ENCODE measurements at places on chromosomes 1 and 21.

DNA sequence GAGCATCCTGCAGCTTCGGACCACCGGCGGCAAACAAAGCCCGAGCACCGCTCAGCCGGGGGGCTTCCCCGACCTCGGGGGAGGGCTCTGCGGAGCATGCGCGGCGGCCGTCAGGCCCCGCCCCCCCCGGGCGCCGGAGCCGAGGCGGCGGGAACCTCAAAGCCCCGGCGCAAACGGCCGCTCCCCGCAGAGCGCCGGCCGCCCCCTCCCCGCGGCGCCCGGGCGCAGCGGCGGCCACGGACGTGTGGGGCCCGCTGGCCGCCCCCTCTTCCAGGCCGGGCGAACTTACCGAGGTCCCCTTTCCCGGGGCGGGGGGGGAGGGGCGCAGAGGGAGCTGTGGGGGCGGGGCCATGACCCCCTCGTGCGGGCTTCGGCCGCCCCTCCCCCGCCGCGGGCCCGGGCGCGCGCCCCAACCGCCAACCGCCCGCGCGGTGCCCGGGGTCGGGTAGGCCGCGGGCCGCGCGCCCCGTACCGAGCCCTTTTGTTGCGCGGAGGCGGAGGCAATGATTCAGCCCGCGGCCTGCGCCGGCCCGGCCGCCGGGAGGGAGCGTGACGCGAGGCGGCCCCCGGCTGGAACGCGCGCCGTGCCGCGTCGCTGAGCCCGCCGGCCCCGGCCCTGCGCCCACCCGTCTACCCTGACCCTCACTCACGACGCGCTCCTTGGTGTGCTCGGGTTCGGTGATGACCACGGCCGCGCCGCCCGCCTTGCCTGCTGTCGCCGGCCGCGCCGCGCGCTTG is 1.7 kb downstream of the RCC2 start:
- DNase-seq: no peak

DNA sequence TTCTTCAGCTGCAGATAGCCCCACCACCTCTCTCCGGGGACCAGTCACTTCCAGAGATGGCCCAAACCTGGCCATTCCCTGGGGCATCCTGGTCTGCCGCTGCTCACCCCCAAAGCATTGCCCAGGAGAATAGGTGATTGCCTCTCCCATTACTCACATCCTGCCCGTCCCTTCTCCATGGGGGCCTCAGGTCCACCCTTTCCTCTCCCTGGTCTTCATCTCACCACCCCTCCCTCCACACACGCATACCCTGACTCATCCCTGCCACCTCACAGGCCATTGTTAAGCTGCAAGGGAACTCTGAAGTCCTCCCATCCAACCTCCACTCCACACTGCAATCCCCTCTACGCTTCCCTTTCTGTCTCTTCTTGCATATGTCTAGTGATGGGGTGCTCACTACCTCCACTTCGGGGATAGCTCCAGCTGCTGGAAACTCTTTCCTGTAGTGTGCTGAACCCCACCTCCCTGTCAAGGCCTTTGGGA is at the start of gene PLEKHG5:
Gene PLEKHG5, minus strand, starts transcription at position 188 of the 483 bp plus-strand sequence. CDS start 14,096 bp downstream, outside the sequence.
- no peak for DNase-seq

DNA sequence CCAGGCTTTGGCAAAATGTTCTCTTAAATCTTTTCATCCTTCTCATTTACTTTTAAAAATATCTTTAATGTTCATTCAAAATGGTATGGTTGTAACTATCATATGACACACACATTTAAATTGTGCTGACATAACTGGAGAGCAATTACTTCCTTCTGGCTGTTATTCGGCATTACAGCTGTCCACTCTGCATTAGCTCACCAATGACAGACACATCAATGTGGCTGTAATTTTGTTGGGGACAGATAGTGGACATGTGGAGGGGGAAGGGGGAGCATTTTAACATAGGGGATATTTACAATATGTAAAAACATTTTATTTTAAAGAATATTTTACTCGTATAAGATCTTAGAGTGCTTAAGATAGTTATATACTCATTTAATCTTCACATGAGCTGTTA is 319.8 kb downstream of the HMCN1 start:
- no peak for DNase-seq

- no peak for DNase-seq
Observed at GRCh38 chr1:60952612-60953111, 129.7 kb upstream of the NFIA start.

- no peak for DNase-seq
Observed at GRCh38 chr1:247411621-247412327, 4.2 kb upstream of the NLRP3 start.

Data from stimulated activated CD8-positive, alpha-beta memory T cell treated with anti-CD3 and anti-CD28 coated beads, Interleukin-2, amount 100 ng/mL, for 1 hour (primary cell).